Activated T-helper 9 cell treated with anti-CD3 and anti-CD28 coated beads, Interleukin-2, amount 50 U/mL, for 16 hours (primary cell): ENCODE measurements at places on chromosomes 2 and 18.

DNA sequence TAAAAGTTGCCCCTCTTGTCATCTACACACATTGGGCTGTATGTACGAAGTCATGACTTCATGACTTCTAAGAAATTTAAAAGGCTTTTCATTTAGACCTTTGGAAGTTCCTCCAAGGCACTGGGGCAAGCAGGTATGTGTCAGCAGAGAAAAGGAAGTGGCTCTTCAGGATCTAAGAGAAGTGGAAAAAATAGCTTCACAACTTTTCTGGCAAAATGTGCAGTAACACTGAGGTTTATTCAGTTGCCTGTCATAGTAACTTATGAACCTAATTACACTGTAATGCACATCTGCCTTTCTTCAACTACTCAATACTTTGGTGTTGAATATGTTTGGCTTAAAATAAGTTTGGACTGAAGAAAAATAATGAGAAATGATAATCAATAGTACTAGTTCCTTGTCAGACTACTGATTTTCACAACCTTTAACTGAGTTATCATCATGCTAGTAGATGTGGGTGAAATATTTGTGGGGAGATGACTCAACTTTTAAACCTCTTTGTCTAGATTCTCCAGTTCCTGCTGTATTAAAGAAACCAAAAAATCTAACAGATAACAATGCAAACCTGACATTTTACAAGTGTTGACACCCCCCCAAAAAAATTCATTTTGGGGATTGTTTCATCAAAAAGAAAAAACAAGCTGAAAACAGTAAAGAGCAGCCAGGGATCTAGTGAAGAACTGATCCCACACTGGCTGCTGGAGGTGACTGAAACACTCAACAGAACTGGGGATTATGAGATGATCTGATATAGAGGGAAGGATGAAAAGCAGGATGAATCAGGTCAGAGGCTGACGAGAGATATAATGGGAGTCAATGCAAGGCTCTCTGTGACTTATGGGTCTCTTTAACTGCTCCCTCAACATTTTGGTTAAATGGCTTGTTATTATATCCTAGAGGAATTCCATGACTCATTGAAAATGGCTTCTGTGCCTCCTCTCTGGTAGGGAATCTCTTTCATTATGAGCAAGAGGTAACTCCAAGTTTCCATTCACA is 84.6 kb downstream of the COLEC12 start:
- DNase-seq, result no peak

- DNase-seq, result no peak
These were observed 178.6 kb downstream of the SEPTIN10 start for GRCh38 chr2:109435066-109435690.

GRCh38 chr18:75109819-75110218 is 99.1 kb downstream of the PTGR3 start:
- no peak for DNase-seq

GRCh38 chr2:109615637-109616144 is 1.5 kb downstream of the SOWAHC start:
- DNase-seq, result no peak

DNA sequence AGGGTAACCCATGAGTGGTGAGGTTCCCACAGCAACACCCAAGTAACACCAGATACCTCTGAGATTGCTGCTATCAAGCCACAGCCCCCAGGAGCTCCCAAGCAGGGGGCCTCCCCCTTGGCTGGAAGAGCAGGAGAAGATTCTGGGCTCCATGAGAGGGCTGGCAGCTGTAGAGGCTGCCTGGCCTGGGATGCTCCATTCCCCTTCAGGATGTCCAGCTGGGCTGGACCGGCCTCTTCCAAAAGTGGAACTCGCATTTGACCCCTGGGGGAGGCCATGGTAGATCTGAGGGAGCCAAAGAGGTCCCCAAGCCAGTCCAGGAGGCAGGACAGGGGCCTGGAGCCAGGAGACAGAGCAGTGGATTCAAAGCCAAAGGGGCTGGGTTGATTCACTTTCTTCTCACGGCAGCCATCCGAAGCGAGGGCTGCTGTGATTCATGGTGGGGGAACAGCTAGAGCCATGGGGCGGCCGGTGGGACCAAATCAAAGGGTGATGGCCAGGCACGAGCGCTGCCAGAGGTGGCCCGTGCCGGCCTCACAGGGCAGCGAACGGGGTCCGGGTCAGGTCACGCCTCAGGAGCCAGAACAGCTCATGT is 95.3 kb upstream of the ID2 start:
- DNase-seq, result no peak

DNA sequence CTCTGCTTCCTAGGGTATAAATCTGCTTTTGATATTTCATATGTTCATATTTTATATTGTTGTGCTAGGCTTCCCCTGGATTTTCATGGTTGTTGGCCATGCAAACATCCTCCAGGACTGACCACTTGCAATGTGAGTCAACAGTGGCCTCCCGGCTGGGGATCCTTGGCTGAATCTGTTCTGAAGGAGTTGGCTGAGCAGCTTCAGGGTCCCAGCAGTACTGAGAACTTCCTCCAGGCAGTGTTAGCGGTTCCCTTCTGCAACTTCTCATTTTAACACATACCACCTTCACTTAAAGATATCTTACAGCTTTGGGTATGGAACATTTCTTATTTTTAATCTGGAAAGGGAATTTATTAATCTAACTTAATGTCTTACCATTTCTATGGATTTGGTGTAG is 122.1 kb downstream of the DTNB start:
- DNase-seq, result no peak

DNA sequence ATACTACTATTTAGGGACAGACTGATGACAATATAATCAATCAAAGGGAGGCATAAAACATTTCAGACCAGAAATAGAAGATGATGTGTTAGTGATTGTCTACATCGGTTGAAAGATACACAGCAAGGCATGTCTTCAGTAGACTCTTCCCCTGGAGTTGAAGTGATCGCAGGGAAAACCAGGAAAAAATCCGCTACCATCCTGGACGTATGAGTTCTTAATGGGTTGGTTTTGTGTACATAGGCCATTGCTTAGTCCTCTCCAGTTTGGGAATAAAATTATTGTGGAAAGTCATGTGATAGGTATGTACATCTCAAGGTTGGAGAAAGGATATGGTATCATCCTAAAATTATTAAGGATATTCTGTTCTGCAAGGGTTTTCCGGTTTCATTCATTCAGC is 4.3 kb downstream of the APCDD1 start:
- DNase-seq, result no peak

DNA sequence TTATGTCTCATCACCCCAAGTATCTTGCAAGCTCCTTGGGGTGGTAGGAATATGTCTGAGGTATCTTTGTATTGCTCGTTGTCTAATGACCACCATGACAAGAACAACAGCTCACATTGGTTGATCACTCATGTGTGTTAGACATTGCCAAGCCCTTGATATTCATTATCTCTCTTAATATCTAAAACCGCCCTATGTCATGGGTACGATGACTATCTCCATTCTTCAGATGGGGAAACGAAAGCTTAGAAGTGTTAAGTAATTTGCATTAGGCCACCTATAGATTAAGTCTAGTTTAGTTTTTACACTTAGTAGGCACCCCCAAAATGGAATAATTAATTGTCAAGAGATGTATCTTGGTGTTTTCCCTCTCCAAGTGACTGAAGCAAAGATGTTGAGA is 57.0 kb downstream of the ICOS start:
- no peak for DNase-seq

DNA sequence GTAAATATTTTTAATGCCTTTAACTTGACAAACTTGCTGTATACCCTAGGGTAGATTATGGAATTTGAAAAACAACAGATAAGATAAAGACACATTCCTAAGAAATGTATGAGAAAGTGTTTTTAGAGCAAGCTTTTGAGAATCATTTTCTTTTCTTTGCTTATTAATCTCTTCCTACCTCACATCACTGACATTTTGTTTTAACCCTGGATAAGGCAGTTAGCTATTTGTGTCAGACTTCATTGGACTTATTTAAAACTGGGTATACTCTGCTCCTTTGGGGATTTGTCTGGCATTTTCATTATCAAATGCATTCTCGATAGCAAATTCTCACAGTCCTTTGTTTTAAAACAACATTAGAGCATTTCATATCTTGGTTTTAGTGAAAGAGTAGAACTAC is 17.2 kb downstream of the EML4 start:
- no peak for DNase-seq

DNA sequence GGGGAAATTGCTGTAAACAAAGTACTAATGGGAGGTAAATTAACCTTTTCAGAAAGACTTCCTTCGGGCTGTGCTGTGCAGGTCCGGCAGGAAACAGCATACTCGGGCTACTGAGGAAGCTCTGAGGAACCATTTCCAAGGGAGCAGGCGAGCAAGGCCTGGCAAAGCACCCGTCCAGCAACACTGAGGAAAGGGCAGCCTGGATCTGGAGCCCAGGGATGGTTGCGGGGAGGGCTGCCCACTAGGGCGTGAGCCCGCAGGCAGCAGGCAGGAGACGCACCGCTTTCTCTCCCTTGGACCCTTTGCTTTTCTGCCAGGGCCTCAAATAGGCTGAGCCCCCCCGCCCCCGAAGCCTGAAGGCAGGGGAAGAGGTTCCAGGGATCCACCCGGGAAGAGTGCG is 89.5 kb downstream of the SOX11 start:
- DNase-seq, result no peak

DNA sequence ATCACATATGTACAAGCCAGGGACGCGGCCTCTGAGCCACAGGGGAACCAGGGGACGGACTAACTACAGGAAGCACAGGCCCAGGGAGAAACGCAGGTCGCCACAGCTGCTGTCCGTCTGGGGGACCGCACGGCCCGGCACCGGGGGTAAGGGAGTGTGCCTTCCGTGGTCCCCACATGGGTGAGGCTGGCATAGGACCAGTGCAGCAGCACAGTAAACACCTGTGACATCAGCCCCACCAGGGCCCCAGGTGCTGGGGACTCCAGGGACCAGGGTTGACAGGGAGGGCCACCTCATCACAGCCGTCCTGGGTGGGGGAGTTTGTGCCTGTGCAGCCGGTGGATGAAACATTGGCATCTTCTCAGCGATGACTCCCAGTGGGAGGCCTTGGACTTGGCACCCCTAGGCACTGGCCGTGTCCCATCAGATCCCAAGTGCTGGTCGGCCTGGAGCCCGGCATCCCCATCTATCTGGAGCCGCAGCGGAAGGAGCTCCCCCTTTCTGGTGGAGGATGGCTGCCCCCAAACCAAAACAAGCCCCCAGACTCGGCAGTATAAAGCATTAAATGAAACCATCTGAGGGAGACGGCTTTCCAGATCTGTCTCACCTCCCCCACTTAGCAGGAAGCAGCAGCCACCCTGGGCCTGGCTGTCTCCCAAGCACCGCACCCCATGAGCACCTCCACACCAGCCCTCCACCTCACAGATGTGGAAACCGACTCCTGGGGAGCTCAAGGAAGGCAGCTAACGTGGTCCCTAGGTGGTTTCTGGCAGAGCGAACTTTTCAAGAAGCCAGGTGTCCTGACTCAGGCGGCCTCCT is 22.5 kb downstream of the AQP12A start:
- DNase-seq, result no peak

DNA sequence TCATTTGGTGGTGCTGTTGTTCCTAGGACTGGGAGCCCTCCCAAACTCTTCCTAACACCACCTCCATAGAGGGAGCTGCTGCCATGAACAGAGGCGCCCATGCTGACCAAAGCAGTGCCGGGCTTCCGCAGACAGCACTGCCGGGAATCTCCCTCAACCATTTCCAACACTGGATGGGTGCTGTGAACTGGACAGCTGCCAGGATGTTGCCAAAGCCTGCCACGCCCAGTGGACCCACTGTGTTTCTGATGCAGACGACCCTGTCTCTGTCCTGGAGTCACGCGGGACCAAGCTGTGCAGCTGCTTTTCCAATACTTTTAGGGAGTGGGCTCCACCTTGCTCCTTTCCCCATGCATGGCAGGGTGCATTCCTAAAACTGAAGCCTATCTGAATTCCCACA is 16.9 kb upstream of the GNAL start:
- no peak for DNase-seq

- peak; percentile 27 for DNase-seq
These were observed 82.8 kb upstream of the SEC11C start for GRCh38 chr18:59056706-59057492.

GRCh38 chr18:35515460-35516130 is 17.8 kb upstream of the INO80C start:
- DNase-seq, result no peak

DNA sequence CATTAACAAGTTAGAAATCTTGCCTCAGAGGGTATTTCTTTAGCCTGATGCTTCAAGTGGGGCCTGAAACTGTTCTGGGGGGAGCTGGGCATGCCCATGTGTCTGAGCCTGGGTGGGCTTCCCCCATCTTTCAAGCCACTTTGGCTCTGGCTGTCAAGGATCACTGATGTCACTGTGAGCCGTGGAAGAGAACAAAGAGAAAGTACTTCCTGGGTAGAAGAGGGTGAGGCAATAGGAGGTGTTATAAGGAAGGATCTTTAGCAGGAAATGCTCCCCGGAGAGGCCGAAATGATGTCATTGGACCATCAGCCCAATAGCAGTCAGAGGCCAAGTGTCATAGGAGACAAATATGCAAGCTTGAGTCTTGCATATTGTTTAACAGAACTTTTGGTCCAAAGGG is 228.4 kb upstream of the MEX3C start:
- DNase-seq, result no peak

DNA sequence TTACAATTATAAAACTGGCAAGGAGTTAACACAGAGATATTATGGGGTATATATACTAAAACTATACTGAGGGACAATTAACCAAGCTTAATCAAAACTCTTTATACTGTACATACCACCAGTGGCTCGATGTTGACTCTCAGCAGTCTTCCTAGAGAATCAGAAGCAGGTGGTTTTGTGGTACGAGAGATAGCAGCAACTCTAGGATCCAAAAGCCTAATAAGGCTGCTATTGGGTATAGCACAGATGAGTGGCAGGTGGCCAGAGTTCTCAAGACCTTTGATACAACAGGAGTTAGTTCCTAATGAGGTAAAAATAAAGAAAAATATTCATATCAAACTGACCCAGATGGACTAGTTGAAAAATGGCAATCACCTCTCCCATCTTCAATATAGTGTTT is 45.5 kb upstream of the COL5A2 start:
- no peak for DNase-seq

DNA sequence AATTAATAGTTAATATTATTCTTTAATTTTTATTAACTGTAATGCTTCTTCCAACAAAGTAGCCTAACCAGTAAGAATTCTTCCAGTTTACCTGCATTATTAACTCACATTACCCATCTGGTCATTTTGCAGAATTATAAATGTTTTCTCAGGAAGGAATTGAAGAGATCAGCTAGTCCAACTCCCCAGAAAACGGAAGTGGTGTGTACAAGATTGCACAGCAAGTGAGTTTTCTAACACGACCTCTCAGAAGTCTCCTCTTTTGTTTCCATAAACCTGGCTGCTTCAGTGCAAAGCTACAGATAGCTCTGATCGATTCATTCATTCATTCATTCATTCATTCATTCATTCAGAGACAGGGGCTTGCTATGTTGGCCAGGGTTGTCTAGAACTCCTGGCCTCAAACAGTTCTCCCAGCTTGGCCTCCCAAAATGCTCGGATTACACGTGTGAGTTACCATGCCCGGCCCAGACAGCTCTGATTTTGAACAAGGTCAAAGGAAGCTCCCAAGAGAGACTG is 128.8 kb upstream of the REV1 start:
- no peak for DNase-seq

- no peak for DNase-seq
These were observed 33.8 kb downstream of the ZNF519 start for GRCh38 chr18:14098428-14098827.

- no peak for DNase-seq
These were observed 264.0 kb downstream of the MREG start for GRCh38 chr2:215749092-215749957.
